ENCODE measurements at places on chromosomes 5 and 9. TPM values are rescaled to one million over a fixed set of nuclear protein-coding genes. Genes with fewer than 3 reads are reported as not detected.

Gene PSAT1
- 5.2 TPM for polyA plus RNA-seq

Gene FOXD1
- polyA plus RNA-seq = not detected

Gene SLC36A2
- polyA plus RNA-seq = not detected

Gene NR5A1
- not detected for polyA plus RNA-seq

Gene PCDHA4
- not detected for polyA plus RNA-seq

Gene FCN1
- polyA plus RNA-seq = 9.5 TPM

Gene FNIP1
- polyA plus RNA-seq = 21.9 TPM

Gene NR2F1-AS1
- not detected for polyA plus RNA-seq

Gene PLPPR1
- polyA plus RNA-seq = not detected

Gene WHRN
- 0.89 TPM for polyA plus RNA-seq

Gene FIBCD1
- polyA plus RNA-seq = not detected

Gene CD180
- polyA plus RNA-seq = 99.1 TPM

Gene NMUR2
- polyA plus RNA-seq = not detected

Gene PCDHGC5
- not detected for polyA plus RNA-seq

Gene LECT2
- not detected for polyA plus RNA-seq

Gene C5orf52
- not detected for polyA plus RNA-seq

Gene SLC6A3
- not detected for polyA plus RNA-seq

Gene DPYSL3
- polyA plus RNA-seq = not detected

Gene CRHBP
- polyA plus RNA-seq = not detected

Gene FYB1
- 11.6 TPM for polyA plus RNA-seq

Gene SLC46A2
- not detected for polyA plus RNA-seq

Gene TLR4
- 2.2 TPM for polyA plus RNA-seq

Gene TOR4A
- polyA plus RNA-seq = 8.9 TPM

Gene CDC37L1
- polyA plus RNA-seq = 13.4 TPM

Gene MLLT3
- 3.2 TPM for polyA plus RNA-seq

Gene ZFP37
- polyA plus RNA-seq = 2.5 TPM

Gene DRD1
- polyA plus RNA-seq = not detected

Gene UGCG
- polyA plus RNA-seq = 23.7 TPM

Gene TTLL11
- 6.0 TPM for polyA plus RNA-seq

Gene HTR1A
- polyA plus RNA-seq = not detected

Gene KCNV2
- not detected for polyA plus RNA-seq

Gene TAF11L14
- polyA plus RNA-seq = not detected

Gene PCDHA3
- not detected for polyA plus RNA-seq

Gene NIM1K
- polyA plus RNA-seq = not detected

Gene GABRA1
- not detected for polyA plus RNA-seq

Gene APBA1
- not detected for polyA plus RNA-seq
